Astrocyte (in vitro differentiated cells and primary cell): ENCODE measurements at places on chromosomes 7 and 10. TPM values are rescaled to one million over a fixed set of nuclear protein-coding genes. Genes with fewer than 3 reads are reported as not detected.
A peak's percentile ranks its signal among the peaks of the same experiment; 100 is the strongest.

Gene TMEM139
- total RNA-seq, result 0.20 TPM in 1 of 2 replicates, not detected in the other

Gene FAM25C
- not detected in 2 replicates for total RNA-seq

- H3K36me3 ChIP-seq, result no peaks in the 10 kb centered on the region
- H3K27me3 ChIP-seq, result no peaks in the 10 kb centered on the region
- H3K4me1 ChIP-seq, result no peaks in the 10 kb centered on the region
- H3K4me3 ChIP-seq, result no peak overlapping the region
- H3K27ac ChIP-seq, result no peak overlapping the region
Measured at GRCh38 chr7:132371948-132372347, 204.3 kb downstream of the PLXNA4 start.

DNA sequence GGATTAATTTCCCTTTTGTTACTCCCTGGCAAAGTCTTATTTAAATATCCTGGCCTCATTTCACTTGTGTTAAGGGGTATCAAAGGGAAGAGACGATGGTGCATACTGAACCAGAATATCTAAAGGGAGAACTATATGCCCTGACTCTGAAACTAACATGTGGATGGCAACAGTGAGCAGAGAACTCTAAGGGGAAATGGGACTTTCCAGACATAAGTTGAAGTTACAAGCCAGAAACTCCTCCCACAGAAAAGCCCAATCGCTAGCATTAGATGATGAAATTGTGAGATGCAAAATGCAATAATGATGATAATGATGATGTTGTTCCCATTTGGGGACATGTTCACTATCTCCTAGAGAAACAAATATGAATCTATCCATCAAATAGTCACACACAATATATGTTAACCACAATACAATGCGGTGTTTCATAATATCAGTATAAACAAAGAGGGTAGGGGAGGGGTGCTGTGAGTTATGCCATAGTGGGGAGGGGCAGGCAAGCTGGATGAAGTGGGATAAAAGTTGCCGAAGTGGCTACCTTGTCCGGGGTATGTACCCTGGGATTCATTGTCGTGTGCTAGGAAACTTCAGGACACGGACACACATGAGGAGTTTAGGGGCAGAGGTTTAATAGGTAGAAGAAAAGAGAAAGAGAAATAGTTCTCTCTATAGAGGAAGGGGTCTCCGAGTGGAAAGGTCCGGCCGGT lies 37.1 kb downstream of the TMEM229A start:
- no peaks in the 10 kb centered on the region for H3K4me1 ChIP-seq
- no peaks in the 10 kb centered on the region for H3K36me3 ChIP-seq
- H3K4me3 ChIP-seq, result no peak overlapping the region
- DNase-seq, result no peak
- H3K27me3 ChIP-seq, result no peaks in the 10 kb centered on the region
- no peak overlapping the region for H3K27ac ChIP-seq

Gene C7orf57
- total RNA-seq, result not detected in 2 replicates

Gene NODAL
- 0.43 TPM in 1 of 2 replicates, not detected in the other for total RNA-seq

GRCh38 chr7:94676431-94676830 lies 20.5 kb upstream of the SGCE start:
- no peak overlapping the region for H3K27ac ChIP-seq
- H3K27me3 ChIP-seq, result no peaks in the 10 kb centered on the region

Gene UTF1
- 0.18 TPM in 1 of 2 replicates, not detected in the other for total RNA-seq

Gene ADAM12
- total RNA-seq, result 100 and 126 TPM in 2 replicates

GRCh38 chr7:32248522-32248921 lies 178.3 kb upstream of the PDE1C start:
- no peaks in the 10 kb centered on the region for H3K36me3 ChIP-seq
- no peaks in the 10 kb centered on the region for H3K4me1 ChIP-seq
- DNase-seq, result no peak

DNA sequence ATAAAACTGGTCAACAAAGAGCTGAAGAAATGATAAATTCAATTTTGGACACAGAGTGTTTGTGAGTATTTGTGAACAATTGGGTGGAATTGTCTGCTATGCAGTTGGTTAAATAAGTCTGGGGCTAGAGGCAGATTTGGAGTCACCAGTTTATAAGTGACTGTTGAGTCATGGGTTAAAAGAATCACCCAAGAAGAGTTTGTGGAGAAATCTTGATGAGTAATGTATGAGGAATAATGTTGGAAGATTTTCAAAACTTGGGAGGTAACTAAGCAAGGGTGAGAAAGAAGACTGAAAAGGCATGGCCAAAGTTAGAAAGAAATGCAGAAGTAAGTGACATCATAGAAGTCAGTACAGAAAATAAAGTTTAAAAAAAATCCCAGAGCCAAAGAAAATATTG lies 750.7 kb downstream of the MAGI2 start:
- H3K27ac ChIP-seq, result peak overlapping the region; percentile 56
- H3K27me3 ChIP-seq, result no peaks in the 10 kb centered on the region
- DNase-seq, result peak; percentile 98
- no peaks in the 10 kb centered on the region for H3K36me3 ChIP-seq
- peaks cover 12% of the 10 kb centered on the region for H3K4me1 ChIP-seq
- no peak overlapping the region for H3K4me3 ChIP-seq

Gene CLDN3
- 0.68 TPM in 1 of 2 replicates, not detected in the other for total RNA-seq

Gene FAM180A
- not detected in 2 replicates for total RNA-seq

DNA sequence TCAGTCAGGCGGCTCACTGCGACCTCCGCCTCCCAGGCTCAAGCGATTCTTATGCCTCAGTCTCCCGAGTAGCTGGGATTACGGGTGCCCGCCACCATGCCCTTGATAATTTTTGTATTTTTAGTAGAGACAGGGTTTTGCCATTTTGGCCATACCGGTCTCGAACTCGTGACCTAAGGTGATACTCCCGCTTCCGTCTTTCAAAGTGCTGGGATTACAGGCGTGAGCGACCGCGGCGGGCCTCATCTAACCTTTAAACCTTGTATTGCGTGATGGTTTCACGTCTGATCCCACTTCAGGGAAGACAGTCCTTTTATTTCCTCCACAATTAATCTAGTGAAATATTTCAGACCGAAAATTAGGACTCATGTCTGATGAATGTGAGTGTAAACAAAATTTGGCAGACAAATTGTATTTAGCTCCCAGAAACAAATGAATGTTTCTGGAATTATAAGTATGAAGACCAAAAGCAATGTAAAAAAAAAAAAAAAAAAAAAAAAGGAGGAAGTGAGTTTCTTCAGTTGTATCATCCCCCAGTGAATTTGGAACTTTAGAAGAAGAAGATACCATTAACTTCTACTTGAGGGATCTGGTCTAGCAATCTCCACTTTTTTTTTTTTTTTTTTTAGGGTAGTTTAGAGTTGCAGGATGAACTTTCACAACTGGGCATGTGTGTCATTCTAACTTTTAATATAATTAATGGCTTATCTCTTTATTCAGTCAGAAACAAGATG lies 1.6 kb downstream of the NUP42 start:
- DNase-seq, result no peak
- H3K27ac ChIP-seq, result no peak overlapping the region
- no peaks in the 10 kb centered on the region for H3K27me3 ChIP-seq

Gene IL6
- total RNA-seq, result 2.5 and 2.7 TPM in 2 replicates

Gene GIMAP4
- not detected in 2 replicates for total RNA-seq

DNA sequence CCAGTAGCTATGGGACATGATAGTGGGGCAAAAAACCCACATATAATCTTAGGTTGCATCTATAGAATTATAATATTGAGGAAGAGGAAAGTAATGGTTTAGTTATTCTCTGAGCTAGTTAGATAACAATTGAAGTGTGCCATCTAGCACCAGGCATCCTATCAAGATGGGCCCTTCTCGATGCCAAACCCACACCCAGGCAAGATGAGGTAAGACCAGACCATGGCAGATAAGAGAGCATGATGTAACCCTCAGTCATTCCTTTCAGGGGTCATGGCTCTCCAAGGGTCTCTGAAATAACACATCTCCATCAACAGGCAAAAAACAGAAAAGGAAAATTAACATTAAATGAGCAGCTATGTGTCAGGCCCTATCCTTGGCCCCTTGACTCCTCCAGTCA lies 128.7 kb downstream of the SH3PXD2A start:
- no peaks in the 10 kb centered on the region for H3K36me3 ChIP-seq
- no peaks in the 10 kb centered on the region for H3K4me1 ChIP-seq
- H3K4me3 ChIP-seq, result no peak overlapping the region
- H3K27me3 ChIP-seq, result no peaks in the 10 kb centered on the region
- no peak for DNase-seq

Gene ZNF25
- total RNA-seq, result 4.8 and 5.3 TPM in 2 replicates
